Right renal pelvis (tissue), 4 donors: ENCODE measurements at places on chromosomes 7 and 10. TPM values are rescaled to one million over a fixed set of nuclear protein-coding genes. Genes with fewer than 3 reads are reported as not detected.
A peak's percentile ranks its signal among the peaks of the same experiment; 100 is the strongest.

DNA sequence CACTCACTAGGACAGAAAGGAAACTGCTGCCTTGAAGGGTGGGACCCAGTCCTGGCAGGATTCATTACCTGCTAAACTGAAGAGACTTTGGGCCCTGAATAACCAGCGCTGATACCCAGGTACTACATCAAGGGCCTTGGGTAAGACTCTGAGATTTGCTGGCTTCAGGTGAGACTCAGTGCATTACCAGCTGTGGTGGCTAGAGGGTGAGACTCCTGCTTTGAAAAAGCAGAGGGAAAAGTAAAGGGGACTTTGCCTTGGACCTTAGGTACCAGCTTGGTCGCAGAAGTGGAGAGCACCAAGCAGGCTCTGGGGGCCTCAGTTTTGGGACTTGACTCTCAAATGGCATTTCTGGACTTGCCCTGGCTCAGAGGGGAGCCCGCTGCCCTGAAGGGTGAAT lies 673.3 kb downstream of the NXPH1 start:
- DNase-seq = no peak

GRCh38 chr7:1811850-1812508 lies 141.9 kb downstream of the ELFN1 start:
- no peak for DNase-seq

DNA sequence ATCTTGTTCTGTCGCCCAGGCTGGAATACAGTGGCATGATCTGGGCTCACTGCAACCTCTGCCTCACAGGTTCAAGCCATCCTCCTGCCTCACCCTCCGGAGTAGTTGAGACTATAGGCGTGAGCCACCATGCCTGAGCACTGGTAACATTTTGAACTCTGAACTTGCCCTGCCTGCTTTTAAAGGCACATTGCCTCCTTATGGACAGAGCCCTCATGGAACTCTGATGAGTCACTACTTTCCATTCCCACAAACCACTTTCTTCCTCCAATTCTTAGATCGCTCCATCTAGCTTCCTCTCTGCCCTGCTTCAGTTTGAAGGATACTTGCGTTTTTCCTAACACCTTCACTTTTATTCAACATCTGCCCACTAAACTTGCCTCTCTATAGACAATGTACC lies 38.1 kb downstream of the PRPS1L1 start:
- DNase-seq = no peak

GRCh38 chr10:29039091-29039490 lies 249.8 kb upstream of the LYZL1 start:
- no peak for DNase-seq

- peak; percentile 50 for DNase-seq
These were observed 545.1 kb downstream of the AUTS2 start for GRCh38 chr7:70143075-70144044.

GRCh38 chr10:10293481-10293951 lies 724.2 kb upstream of the CELF2 start:
- peak; percentile 5 for DNase-seq

- no peak for DNase-seq
These were observed 341.6 kb downstream of the ABCA13 start for GRCh38 chr7:48512892-48513291.

DNA sequence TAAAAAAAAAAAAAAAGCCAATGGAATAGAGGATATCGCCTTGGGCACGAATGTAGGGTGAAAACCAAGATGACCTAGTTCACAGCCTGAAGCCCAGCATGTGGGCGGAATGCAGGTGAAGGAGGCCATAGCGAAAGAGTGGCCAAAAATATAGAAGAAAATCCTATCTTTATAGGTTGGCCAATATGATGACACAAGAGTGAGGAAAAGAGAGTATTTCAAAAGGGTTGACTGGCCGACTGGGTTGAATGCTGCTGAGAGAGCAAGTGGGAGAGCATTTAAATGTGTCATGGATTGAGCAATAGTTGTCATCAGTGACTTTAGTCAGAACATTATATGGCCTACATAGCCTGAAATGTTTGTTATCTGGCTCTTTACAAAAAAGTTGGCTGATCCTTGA lies 17.2 kb upstream of the GLI3 start:
- no peak for DNase-seq

- no peak for DNase-seq
These were observed 610.6 kb downstream of the ZWINT start for GRCh38 chr10:55750458-55750857.

- DNase-seq = no peak
These were observed 663.5 kb downstream of the SORCS1 start for GRCh38 chr10:106500925-106501525.

DNA sequence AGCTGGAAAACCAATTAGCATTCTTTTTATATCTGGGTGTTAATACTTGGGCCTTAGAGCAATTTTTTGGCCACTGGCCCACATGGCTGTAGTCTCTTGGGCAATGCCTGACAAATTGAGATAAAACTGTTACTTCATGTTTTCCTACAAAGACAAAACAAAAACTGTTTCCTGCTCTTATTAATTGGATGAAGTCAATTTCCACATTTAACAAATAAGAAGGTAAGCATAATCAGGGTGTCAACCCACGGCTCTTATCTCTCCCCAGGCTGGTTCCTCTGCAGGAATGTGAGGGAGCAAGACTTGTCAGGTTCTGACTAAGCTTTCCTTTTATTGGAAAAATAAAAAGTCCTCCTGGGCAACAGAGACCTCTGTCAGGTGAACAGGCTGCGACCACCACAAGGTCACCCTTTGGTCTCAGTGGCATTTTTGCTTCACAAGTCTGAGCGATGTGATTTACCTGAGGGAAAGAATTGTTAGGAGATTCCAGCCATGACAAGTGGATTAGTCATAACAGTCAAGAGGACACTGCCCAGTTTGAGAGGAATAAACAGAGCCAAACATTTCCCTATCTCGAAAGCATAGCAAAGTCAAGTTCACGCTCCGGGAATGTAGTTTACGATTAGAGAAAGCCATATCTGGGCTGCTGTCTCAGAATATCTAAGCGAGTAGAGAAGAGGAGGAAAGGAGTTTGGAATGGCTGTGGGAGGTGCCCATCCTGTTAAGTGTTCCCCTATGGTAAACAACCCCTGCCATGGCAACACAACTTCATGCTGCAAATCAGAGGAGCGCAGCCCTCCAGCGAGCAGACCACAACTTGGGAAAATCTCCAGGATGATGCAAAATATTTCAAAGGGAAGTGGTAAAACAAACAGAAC lies 144.4 kb downstream of the TES start:
- DNase-seq = peak; percentile 44

DNA sequence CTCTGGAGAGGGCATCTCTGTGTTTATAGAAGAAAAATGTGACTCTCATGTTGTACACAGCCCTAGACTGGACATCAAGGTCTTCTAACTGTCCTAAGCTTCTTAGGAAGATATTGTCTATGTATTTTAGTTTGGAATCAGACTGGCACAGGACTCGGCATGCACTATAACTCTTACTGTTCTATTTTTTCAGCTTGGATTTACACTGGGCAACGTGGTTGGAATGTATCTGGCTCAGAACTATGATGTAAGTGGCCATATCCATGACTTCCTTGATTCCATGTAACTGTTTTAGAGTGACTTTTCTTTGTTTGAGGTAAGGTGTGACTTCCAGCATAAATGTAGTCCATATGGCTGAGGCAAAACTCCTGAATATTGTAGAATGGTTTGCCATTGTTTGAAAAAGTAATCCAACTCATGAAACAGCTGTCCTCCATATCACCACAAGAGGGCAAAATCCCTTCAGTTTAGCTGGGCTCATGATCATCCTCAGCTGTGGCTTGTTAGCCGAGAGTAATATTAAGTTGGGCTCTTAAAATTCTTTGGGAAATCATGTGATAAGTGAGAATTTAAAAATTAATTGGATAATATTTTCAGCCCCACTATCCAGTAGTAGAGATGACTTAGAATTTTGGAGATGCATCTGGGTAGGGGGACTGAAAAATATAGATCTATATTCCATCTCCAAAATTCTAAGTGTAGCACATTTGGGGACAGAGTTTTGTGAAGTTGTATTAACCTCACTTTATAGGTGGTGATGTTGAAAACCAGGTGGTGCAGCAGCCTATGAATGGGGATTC lies 10.4 kb downstream of the STMP1 start:
- DNase-seq = no peak

GRCh38 chr10:92164036-92164696 lies 126.7 kb downstream of the CPEB3 start:
- DNase-seq = no peak

DNA sequence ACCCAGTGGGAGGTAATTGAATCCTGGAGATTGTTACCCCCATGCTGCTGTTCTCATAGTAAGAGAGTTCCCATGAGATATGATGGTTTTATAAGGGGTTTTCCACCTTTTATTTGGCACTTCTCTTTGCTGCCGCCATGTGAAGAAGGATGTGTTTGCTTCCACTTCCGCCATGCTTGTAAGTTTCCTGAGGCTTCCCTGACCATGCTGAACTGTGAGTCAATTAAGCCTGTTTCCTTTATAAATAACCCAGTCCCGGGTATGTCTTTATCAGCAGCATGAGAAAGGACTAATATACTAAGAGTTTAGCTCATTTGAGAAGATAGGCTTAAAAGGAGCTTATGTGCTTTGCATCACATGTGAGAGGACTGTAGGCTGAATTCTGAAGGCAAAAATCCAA lies 29.3 kb downstream of the TMEM248 start:
- no peak for DNase-seq

DNA sequence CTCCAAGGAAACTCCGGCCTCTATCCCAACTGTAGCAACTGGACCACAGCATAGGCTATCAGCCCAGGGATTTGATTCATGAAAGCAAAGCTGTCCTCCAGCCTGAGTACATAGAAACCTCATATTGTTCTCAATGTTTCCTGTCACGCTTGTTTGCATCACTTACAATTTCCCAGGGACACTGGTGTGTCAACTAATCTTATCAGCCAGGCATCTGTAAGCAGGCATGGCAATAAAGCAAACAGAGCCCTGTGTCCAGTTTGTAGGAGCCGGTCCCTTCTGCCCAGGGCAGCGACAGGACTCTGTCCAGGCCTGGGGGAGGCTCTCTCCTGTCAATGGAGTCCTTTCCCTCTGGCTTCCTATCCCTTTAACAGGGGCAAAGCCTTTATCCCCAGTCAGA lies 23.0 kb upstream of the CDHR3 start:
- DNase-seq = no peak

- no peak for DNase-seq
These were observed 163.7 kb downstream of the BAMBI start for GRCh38 chr10:28840971-28841370.

DNA sequence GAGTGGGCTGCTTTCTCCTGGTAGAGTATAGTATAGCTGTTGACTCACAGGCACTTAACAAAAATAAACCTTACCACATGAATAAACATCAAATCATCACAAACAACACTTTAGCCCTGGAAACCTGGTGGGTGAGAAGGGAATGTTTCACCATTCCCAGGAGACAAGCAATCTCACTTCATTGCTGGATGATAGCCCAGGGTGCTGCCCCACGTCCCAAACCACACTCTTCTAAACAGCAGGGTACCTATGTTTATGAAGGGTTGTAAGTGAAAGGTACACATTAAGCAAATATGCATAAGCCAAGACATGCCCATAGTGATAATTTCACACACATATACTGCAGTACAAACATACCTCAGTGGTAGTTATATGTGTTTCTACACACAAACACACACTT lies 276.2 kb downstream of the FGFR2 start:
- no peak for DNase-seq

DNA sequence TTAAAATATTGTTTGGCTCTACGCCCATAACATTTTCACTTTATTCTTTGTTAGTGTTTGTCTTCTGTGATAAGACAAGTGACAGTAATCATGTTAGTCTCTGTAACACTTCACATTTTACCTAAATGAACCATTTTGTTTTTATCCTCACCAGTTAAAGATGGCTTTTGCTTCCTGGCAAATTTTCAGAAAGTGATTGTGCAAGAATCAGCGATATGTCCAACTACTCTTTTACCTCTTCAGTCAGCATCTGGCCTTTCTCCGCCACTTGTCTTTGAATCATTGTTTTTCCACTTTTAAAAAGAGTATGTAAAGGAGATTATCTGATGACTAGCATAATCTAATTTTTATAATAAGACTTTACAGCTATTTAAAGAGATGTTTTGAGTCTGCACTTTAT lies 3.5 kb downstream of the DGKB start:
- DNase-seq = no peak

DNA sequence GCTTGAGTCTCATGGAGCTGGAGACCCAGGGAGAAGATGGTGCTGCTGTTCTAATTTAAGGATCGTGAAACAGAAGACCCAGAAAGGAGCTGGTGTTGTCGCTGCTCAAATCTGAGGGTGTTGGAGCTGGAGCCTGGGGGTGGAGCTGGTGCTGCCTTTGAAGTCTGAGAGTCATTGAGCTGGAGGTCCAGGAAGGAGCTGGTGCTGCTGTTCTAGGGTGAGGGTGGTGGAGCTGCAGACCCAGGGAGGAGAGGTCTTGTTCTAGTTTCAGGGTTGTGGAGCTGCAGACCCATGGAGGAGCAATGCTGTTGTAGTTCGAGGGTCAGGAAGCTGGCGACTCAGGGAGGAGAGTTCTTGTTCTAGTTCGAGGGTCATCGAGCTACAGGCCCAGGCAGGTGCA lies 84.1 kb upstream of the ZNF479 start:
- DNase-seq = no peak

GRCh38 chr7:123770378-123770777 lies 21.6 kb upstream of the WASL start:
- no peak for DNase-seq

GRCh38 chr10:13809427-13809826 lies 222.7 kb downstream of the PRPF18 start:
- DNase-seq = no peak

DNA sequence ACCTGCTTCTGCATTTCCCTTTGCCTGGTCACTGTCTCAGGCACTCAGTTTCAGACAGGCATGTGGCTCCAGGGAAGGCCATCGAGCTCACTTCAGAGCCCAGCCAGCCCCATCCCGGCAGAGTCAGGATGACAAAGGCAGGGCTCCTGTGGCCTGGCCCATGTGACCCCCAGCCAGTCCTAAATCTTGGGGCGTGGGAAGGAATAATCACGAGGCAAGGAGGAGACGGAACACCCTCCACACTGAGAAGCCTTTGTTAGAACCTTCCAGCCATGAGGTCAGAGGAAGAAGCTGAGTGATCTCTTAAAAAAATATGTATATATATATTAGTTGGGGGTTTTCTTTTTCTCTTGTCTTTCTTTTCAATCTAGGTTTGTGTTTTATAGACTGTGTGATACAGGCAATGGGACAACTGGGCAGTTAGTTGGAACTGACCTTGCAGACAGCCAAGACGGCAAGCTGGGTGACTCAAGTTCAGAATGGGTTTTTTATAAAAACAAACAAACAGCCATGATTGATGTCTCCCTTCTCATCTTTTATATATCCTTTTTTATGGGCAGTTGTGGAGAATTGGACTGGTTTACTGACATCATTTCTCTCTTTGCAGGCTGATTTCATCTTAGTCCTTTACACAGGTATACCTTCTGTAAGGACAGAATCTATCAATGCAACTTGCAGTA lies 60.8 kb downstream of the CHN2 start:
- no peak for DNase-seq

Gene CADPS2
- 59.8 TPM for polyA plus RNA-seq

Gene H2BK1
- not detected for polyA plus RNA-seq

Gene VWC2
- 1.4 TPM for polyA plus RNA-seq

Gene PLCE1
- polyA plus RNA-seq = 33.2 TPM

Gene CHN2
- 23.1 TPM for polyA plus RNA-seq

Gene COL13A1
- 24.5 TPM for polyA plus RNA-seq

Gene PARD3
- 70.9 TPM for polyA plus RNA-seq

Gene GDF10
- 1.7 TPM for polyA plus RNA-seq

Gene AUTS2
- polyA plus RNA-seq = 81.2 TPM

Gene AGR3
- polyA plus RNA-seq = 4.5 TPM

Gene SGCE
- polyA plus RNA-seq = 103 TPM

Gene GIMAP8
- polyA plus RNA-seq = 8.7 TPM

Gene TMEM196
- polyA plus RNA-seq = not detected
